ENCODE measurements at places on chromosomes 7 and 10. TPM values are rescaled to one million over a fixed set of nuclear protein-coding genes. Genes with fewer than 3 reads are reported as not detected.

Gene GHRHR
- total RNA-seq: not detected

Gene FAM20C
- 123 TPM for total RNA-seq

Gene TIMM23
- total RNA-seq: 84.8 TPM

Gene FLNC
- total RNA-seq: 462 TPM

Gene H2BK1
- not detected for total RNA-seq

Gene SPDYE2
- not detected for total RNA-seq

Gene WAPL
- 47.3 TPM for total RNA-seq

Gene OGDH
- 79.6 TPM for total RNA-seq

Gene PTF1A
- not detected for total RNA-seq

Gene ECD
- total RNA-seq: 31.6 TPM

Gene KCNMA1
- 44.8 TPM for total RNA-seq

Gene CUZD1
- total RNA-seq: 0.58 TPM

Gene ATOH7
- not detected for total RNA-seq

Gene OR9A2
- total RNA-seq: not detected

Gene BMS1
- total RNA-seq: 13.6 TPM

Gene VOPP1
- total RNA-seq: 83.3 TPM

Gene PTPN12
- total RNA-seq: 34.4 TPM

Gene MBL2
- not detected for total RNA-seq

Gene ZNF503
- 22.7 TPM for total RNA-seq

Gene RNF32
- total RNA-seq: 7.7 TPM

Gene SERPINE1
- 260 TPM for total RNA-seq

Gene AKR1C1
- 528 TPM for total RNA-seq

Gene SAMD9L
- total RNA-seq: 21.0 TPM

Gene LIPJ
- total RNA-seq: not detected

Gene TDRD1
- 0.50 TPM for total RNA-seq

Gene ANXA8L1
- total RNA-seq: 0.44 TPM

Gene WNT8B
- not detected for total RNA-seq

Gene BLOC1S2
- total RNA-seq: 62.8 TPM

Gene LIPN
- total RNA-seq: not detected

Gene PRLHR
- not detected for total RNA-seq

Gene HECW1
- 4.9 TPM for total RNA-seq

All from smooth muscle cell of trachea (primary cell).